ENCODE measurements at places on chromosomes 2 and 18.

DNA sequence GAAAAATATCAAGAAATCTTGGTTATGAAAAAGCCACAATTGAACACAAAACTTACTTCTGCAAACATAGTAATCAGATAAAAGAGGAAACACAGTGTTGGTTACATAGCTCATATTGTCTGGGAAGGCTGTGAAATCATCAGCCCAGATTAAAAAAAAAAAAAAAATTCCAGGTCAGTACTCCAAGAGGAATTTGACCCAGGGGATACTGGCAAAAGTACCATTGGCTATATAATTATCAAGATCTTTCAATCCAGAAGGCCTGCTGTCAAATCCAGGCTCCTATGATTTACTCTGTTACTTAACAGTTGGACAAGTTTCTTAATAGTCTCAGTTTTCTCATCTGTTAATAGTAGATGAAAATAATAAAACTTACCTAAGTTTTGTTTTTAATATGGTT is 12.9 kb upstream of the IKZF2 start:
- DNase-seq, result no peak

DNA sequence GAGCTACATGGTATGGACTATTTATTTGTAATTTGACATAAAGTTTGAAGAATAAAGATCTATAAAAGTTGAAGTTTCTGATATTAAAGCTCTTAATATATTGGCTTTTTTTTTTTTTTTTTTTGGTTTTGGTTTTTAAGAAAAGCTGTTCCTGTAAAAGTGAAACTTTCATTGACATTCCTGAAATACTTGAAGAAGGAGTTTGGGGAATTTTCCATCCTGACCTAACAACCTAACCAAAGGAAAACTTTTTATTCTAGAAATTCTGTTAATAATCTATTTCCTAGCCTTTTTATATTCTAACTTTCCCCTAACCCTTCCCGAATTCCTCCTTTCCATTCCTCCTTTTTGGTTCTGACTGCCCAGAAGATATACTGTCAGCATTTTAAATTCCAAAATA is 83.7 kb downstream of the ACSL3 start:
- no peak for DNase-seq

- DNase-seq, result no peak
These were observed 42.2 kb upstream of the DSC1 start for GRCh38 chr18:31204833-31205232.

GRCh38 chr2:2804528-2804927 is 473.5 kb upstream of the MYT1L start:
- no peak for DNase-seq

- peak; percentile 22 for DNase-seq
These were observed 146.3 kb downstream of the RTN4 start for GRCh38 chr2:54903736-54904554.

GRCh38 chr2:143477714-143478443 is 348.7 kb downstream of the ARHGAP15 start:
- DNase-seq, result no peak

- no peak for DNase-seq
These were observed 133.6 kb upstream of the XPO1 start for GRCh38 chr2:61671561-61672315.

- no peak for DNase-seq
These were observed 212.3 kb downstream of the MGAT5 start for GRCh38 chr2:134466141-134466540.

- no peak for DNase-seq
These were observed 206.1 kb downstream of the SMAD2 start for GRCh38 chr18:47724186-47724975.

DNA sequence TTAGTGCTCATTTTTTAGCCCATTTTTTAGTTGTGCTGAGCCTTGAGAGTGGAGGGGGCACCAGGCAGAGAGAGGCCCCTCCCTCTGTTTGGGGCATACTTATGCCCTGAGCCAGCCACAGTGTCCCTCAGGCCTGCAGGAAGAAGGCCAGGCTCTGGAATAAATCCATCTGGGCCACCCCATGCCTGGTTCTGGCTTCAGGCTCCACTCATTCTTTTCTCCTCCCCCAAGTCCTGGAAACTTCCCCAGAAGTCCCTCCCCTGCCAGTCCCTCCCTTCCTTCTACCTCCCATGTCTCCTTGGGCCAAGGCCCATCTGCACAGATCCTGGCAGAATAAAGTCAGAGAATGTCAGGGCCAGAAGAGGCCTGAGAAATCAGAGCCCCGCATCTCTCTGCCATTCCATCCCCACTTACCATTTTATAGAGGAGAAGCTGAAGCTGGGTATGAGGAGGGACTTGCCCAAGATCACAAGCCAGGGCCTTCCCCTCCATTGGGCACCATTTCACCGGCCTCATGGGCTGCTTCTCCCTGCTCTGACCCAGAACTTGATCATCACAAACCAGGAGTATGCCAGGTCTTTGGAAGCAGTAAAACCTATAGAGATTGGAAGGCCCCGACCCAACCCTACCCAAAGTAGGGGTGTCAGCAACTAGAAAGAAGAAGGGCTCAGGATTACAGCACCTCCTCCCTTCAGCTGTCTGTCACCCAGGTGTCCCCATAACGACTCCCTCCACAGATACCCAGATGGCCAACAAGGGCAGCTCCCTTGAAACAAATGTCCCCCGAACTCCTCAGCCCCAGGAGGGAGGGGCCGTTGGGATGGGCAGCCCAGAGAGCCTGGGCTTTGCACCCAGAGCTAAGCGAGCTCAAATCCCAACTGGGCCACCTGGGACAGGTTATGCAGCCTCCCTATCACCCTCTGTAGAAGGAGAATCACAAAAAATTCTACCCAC is 108.4 kb downstream of the POLR1A start:
- DNase-seq, result peak; percentile 45

DNA sequence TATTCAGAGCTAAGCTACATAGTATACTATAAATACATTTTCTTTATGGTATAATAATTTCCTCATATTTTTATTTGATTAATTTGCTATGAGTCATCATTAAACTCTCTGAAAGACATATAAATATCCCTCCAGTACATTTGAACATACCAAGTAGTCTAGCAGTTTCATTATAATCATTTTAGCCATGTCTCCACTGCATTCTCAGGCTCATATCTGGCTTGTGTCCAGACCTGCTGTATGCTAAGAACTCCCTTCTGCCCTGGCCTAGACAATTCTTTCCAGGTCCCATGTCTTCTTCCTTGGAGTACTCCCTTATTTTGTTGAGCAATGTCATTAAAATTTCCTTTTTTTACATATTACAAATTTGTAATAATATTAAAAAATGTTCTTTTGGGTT is 16.6 kb upstream of the DYNC1I2 start:
- no peak for DNase-seq

- no peak for DNase-seq
These were observed 47.8 kb downstream of the TEX51 start for GRCh38 chr2:126946318-126947102.

DNA sequence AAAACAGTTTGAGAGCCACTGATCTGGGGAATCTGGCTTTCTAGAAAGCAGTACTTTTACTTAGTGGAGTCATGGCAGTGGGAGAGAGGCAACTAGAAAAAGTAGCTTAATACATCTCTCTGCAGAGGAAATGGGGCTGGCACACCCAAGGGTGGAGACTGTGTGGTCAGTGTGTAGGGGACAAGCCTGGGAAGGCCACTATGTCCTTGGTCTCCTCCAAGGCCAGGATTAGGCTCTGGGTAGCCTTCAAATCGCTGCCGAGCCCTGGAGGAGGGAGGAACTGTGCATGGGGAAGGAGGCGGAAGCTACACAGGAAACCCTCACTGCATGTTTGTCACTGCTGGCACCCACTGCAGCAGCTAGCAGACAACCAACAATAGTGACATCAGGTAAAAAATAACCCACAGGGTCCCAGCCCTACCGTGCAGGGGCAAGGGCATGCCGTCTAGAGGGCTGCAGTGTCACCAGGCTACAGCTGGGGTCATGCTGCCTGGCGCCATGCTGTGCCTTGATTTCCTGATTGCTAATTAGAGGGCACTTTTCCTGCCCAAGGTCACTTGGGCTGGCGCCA is 34.8 kb downstream of the LBH start:
- DNase-seq, result no peak

DNA sequence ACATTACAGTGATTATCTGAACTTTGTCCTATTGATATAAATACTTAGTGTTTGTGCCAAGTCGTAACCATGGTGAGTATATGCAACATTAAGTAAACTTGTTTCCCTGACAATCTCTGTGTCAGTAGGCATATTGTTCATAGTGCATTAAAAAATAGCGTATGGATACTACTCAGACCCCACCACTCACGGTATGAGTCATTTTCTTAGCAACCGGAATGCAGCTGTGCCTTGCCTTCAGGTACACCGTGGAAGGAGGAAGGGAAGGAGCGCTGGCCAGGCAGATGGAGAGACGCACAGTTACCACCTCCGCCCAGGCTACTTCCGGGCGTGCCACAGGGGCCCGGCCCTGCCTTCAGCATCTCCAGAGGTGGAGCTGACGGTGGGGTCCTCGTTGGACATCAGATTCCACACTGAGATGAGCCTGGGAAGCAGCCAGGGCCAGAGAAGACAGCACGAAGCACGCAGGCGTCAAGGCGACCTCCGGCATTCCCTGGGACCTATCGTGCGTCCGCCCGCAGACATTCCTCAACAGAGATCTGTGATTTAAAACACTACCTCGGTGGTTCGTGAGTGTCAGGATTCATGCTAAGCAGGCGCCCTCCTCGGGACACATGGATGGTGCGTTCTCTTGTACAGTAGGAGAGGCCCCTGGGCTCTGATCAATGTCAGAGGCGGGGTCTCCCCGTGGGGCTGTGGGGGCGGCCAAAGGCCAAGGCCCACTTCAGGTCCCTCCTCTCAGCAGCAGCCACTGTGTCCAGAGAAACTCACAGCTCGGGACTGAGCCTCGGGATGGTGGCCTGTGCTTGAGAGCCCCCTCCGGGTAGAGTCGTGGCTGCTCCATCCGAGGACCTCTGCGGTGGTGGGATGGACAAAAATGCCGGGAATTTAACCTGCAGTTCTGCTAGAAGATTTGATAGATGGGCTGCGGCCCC is 82.2 kb upstream of the HDAC4 start:
- no peak for DNase-seq

DNA sequence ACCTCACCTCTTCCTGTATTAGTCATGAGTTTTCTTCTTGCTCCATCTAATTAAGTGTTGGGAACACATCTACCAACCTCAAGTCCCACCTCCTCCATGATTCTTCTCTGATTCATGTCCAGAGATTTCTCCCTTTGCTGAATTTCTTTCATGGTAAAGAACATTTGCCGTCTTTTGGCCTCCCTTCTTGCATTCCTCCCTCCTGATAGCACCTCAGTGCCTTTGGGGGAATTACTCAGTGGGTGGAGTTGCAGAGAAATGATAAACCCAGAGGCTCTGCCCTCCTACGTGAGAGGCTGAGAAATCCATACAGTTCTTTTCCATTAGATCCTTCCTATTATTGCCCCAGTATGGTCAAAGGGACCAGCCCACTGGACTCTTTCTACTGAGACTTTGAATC is 651.9 kb downstream of the SLC4A3 start:
- DNase-seq, result no peak

DNA sequence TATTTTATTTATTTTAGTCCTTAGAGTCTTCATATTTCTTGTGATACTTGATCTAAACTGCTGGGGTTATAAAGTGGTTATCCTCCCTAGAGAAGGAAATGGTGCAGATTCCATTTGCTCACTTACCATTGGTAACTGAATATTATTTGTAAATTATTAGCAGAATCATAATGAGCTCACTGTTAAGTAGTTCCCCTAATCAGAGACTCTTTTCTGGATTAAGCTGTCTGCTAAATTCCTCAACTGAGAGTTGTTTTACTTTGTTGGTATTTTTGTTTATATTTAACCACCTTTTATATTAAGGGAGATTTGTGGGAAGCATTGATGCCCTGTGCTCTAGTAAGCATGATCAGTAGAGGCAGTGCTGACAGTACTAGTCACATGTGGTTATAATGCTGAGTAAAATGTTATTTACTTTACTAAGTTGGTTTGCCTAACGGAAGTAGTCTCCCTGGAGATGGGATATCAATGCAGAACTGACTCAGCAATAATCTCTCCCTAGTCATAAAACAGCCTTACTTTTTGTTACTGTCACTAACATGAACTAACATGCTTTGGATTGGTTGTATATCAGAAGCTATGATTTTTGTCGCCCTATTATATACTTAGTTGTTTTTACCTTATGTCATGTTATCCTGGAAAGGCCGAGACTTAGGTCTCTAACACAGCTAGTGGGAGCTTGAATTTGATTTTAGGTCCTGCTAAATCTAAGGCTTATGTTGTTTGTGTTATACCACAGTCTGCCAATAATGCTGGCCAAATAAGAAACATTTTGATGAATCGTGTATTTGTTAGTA is 166.7 kb downstream of the MCFD2 start:
- no peak for DNase-seq

DNA sequence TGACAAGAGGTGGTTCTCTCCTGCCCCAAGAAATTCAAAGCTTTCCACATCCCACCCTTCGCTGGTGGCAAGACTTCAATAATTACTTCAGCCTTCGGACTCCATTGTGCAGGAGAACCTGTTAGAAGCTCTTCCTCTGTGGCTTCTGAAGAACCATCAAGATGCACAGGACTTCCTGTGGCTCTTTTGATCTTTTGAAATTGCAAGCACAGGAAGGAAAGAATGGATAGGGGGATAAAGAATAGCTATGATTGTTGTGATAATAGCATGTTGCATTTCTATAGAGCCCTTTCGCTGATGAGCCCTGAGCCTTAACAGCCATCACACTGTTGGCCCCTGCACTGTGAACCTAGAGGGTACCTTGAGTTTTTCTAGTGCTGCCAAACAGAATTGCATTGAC is 7.4 kb downstream of the EPAS1 start:
- DNase-seq, result no peak

GRCh38 chr18:10059610-10060468 is 146.0 kb downstream of the VAPA start:
- no peak for DNase-seq
